ENCODE measurements at places on chromosomes 12 and 14. TPM values are rescaled to one million over a fixed set of nuclear protein-coding genes. Genes with fewer than 3 reads are reported as not detected.

Gene EIF2B1
- 65.7 TPM for total RNA-seq

Gene MDGA2
- not detected for total RNA-seq

Gene RD3L
- not detected for total RNA-seq

Gene C12orf54
- total RNA-seq, result not detected

Data from endothelial cell of umbilical vein (primary cell).